ENCODE measurements at places on chromosomes 11 and 22.

DNA sequence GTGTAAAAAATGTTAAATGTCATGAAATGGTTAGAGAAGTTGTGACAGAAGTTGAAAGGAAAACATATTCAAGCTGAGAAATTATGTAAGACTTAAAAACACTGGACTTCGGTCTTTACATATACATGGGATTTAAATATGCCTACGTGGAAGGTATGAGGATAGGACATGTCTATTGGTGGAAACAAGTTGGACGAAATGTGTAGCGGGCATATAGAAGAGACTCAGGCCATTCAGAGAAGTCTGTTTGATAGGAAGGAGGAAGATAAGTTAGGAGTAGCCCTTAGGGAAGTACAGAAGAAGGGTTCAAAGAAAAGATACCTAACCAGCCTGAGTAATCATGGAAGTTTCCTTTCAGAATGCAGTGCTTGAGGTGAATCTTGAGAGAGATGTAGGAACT is 14.7 kb downstream of the CADM1 start:
- no peak for DNase-seq

DNA sequence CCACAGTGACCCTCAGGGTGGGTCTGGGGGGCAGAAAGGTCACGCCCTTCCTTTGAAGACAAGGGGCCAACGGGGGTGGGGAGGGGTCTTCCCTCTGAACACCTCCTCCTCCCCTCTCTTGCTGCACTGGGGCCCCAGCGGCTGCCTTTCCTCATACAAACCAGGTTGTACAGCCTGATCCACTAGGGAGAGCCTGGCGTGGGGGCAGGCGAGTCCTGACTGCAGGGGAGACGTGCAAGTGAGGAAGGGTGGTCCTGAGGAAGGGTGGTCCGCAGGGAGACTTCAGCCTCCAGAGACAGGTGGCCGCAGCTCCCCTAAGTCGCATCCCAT is 43.6 kb upstream of the LINC01488 start:
- no peak for DNase-seq

DNA sequence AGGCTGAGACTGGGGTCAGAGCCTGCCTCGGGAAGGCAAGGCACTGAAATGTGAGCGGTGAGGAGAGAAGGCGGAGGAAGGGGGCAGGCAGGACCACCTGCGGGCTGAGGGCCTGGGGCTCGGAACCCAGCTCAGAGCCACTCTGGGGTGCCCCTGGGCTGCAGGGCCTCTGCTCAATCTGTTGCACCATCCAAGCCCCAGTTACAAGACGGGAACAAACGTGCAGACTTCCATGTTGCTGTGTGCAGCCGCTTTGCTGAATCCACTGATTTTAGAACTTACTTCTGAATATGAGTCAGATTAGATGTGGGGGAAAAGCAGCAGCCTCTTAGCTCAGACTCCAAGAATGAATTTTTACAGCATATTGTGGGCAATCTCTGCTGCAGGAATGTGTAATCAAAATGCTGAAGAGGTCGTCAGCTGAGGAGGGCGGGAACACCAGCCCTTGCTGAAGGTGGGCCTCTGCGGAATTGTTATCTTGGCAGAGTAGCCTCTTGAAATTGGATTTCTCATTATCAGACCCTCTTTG is 21.6 kb downstream of the PARVG start:
- no peak for DNase-seq

GRCh38 chr11:121672630-121673487 is 220.1 kb upstream of the SORL1-AS1 start:
- no peak for DNase-seq

DNA sequence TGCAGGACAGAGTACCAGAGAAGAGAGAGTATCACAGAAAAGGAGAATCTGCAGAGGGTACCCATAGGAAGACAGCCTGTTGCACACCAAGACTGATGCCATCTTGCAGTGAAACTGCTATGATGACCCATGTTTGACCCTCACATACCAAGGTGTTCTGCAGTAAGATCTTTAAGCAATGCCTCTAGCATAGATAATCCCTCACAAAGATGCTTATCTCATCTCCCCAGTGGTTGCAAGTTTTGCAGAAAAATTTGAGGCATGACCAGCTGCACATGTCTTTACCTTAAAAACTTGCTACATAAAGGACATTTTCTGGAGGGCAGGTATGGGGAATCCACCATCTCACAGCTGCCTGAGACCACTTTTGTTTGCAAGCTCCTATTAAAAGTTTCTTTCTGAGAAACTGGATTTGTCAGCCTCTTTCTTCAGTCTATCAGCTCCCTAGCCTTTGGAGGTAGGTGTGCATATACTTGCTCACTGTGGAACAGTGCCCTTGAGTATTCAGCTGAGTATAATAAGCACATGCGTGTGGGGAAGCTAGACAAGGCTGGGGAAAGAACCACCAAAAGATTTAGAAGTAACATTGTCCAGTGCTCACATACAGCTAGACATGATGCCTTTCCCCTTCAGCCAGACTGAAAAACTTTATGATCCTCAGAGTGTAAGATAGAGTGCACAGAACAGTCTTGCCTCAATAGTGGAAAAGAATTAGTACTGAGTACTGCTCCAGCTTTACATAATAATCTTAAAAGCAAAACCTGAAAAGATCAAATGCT is 100.3 kb upstream of the TEAD1 start:
- DNase-seq, result no peak

GRCh38 chr11:47177846-47178245 is 1.2 kb upstream of the ARFGAP2 start:
- DNase-seq, result no peak

Measured in muscle of back (tissue), 13 donors.